ENCODE measurements at places on chromosomes 1 and 21. TPM values are rescaled to one million over a fixed set of nuclear protein-coding genes. Genes with fewer than 3 reads are reported as not detected.

IL19 gene
- polyA plus RNA-seq = not detected

MMEL1 gene
- 4.2 TPM for polyA plus RNA-seq

UQCRHL gene
- 3.5 TPM for polyA plus RNA-seq

DESI2 gene
- polyA plus RNA-seq = 22.1 TPM

SEMA6C gene
- polyA plus RNA-seq = 13.7 TPM

CRYZL1 gene
- polyA plus RNA-seq = 29.7 TPM

DNA sequence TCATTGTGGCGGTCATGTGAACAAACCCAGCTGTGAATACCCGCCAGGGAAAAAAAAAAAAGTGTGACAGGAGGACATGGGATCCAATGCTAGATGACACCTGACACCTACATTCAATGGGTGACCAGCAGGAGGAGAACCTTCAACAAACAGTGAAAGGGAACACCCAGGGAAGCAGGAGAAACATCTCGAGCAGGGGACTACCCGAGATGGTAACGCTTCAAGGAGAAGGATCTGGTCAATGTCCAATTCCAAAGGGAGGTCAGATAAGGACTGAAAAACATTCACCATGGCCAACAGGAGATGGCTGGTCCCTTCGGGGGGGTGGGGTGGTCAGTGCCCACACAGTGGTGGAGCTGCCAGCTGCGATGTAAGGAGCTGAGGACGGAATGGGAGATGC is 46.3 kb downstream of the PTPN14 start:
- DNase-seq = no peak

- no peak for DNase-seq
Observed at GRCh38 chr1:157356601-157357000, 195.7 kb downstream of the FCRL5 start.

DNA sequence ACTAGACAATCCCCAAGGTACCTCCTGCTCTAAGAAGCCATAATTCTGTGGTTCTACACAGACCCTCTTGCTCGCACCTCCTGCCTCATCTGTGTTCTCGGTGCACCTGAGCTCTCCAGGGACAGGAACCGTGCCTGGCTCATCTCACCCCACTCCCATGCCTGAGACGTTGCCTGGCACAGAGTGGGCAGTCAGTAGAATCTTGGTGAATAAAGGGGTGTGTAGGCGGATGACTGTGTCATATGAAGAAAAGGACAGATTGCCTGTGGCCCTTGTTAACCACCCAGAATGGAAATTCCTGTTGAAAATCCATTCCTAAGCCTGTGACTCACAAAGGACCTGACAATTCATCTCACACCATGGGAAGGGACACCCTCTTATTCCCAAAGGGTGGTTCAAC is 92.9 kb downstream of the KCNN3 start:
- DNase-seq = no peak

GRCh38 chr1:111161843-111162487 is 21.9 kb downstream of the CEPT1 start:
- no peak for DNase-seq

DNA sequence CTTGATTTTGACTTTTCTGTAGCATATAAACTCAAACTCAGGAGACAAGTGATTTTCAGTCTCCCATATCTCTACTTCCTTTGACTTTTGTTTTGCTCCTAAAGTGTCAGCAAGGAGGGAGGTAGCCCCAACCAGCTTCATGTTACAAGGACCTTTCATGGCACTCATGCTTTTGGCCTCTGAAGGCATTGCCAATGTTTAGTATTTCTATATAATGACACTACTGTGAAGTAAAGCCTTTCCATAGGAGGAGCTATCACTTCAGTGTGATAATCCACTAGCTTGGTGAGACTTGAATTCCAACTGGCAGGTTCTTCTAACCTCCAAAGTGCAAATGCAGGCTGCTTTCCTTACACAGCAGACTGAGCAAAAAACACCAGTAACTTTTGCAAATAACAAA is 14.4 kb downstream of the COLGALT2 start:
- no peak for DNase-seq

DNA sequence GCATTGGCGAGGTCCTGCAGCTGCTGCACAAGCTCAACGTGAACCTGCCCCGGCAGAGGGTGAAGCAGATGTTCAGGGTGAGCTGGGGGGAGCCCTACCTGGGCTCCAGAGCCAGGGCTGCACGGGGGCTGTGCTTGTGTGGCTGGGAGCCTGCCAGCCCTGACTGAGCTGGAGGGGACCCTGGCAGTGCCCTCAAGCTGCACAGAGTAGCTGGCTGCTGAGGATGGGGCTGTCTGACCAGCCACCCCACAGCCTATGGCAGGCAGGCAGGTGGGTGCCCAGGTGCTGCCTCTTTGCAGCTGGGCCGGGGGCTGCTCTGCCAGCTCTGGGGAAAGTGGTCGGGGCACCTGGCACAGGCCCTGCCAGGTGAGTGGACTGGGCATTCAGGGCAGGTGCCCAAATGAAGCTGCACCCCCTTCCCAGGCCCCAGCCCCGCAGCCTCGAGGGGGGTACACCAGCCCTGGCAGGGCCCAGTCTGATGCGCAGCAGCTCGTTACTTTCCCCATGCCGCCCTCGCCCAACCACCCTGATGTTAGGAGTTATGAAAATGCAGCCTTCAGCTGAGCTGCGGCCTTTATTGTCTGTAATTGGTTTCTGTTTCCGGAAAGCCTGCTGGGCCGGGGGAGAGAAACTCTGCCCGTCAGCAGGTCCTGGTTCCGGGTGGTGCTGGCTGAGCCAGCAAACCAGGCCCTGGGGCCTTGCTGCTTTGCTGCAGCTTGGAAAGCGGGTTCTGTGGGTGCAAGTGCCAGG is 4.3 kb downstream of the PLCH2 start:
- no peak for DNase-seq

DNA sequence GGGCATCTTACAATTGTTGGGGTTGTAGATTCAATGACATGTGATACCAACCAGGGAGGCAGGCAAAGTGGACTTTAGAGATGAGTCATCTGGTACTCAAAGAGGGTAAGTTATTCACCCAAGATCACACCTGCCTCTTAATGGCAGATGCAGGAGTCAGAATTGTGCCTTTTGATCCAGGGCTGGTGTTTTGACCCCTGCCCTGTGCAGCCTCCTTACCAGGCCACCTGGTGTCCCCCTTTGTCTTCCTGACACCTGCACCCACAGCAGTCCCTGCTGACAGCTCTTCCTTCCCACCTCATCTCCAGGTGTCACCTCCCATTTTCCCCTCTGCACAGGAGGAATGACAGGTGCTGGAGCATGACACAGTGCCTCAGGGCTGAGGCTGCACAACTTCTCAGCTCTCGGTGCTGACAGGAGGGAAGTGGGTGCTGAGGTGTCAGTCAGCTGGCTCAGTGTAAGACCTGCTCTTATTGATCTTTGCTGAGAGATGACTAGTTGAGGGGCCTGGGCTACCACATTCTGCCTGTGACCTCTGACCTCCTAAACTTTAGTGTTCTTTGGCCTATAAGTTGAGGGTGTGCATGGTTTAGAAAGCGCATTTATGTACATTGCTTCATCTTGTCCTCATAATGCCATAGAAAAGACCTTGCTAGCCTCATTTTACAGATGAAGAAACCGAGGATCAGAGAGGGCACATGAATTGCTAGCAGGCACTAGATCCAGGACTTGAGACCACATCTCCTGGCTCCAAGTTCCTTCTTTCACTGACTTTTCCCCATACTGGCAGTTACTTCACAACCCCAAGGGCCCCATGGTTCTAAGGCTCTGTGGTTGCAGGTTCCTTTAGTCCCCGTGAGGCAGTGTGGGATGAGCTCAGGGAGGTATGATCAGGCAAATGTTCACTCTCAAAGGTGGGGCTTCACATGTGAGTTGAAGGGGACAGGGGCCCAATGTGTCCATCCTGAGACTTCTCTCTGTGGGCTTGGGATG is 31.3 kb downstream of the CACNA1E start:
- no peak for DNase-seq

DNA sequence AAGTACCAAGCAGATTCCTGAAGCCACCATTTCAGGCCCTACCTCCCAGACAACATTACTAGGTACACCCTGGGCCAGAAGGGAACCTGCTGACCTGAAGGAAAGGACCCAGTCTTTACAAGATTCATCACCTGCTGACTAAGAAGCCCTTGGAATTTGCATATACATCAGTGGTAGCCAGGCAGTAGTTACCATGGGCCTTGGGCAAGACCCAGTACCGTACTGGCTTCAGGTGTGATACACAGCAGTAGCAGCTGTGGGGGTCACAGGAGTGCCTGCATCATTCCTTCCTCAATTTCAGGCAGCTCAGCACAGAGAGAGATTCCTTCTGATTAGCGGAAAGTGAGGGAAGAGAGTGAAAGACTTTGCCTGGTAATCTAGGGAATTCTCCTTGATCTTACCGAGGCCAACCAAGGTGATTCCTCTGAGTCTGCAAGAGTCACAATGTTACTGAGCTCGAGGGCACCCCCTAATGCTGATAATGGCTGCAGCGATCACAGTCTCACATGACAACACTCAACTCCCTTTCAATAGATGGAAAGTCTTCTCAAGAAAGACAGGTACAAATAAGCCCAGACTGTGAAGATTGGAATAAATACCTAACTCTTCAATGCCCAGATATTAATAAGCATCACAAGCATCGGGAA is 22.0 kb upstream of the UHMK1 start:
- no peak for DNase-seq

- no peak for DNase-seq
Observed at GRCh38 chr1:212089560-212090163, 54.1 kb downstream of the DTL start.

DNA sequence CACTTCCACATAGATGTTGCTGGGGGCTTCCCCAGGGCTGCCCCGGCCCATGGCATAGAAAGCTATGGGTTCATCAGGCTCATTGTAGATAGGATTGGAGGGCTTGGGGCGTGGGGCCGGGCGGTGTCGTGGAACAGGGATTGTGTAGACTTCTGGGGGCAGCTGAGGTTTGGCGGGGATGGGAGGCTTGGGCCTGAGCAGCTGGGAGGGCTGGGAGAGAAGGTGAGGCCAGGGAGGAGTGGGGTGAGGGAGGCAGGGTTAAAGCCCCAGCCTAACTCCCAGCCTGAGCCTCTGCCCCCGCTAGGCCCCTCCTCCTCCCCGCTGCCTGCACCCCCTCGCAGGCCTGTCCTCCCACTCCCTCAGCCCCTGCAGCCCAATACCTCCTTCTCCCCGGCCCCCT is 7.4 kb downstream of the SH2D2A start:
- DNase-seq = no peak

DNA sequence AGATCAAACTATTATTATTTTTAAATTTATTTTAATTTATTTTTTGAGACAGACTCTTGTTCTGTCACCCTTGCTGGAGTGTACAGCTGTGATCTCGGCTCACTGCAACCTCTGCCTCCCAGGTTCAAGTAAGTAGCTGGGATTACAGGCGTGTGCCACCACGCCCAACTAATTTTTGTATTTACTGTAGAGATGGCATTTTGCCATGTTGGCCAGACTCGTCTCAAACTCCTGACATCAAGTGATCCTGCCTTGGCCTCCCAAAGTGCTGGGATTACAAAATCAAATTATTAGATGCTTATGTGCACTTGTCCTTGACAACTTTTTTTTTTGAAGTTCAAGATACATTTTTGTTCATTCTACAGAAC is 15.4 kb downstream of the LIN9 start:
- DNase-seq = no peak

DNA sequence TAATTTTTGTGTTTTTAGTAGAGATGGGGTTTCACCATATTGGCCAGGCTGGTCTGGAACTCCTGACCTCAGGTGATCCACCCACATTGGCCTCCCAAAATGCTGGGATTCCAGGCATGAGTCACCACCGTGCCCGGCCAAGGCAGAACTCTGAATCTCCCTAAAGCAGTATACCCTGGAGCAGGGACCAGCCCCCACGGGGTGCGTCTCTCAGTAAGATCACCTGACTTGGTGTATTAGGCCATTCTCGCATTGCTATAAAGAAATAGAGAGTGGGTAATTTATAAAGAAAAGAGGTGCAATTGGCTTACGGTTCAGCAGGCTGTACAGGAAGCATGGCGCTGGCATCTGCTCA is 14.2 kb downstream of the DFFB start:
- DNase-seq = no peak

GRCh38 chr1:41357451-41358101 is 3.7 kb upstream of the FOXO6 start:
- no peak for DNase-seq

- DNase-seq = no peak
Observed at GRCh38 chr1:114473796-114474195, 37.2 kb downstream of the TRIM33 start.

Data from urinary bladder (tissue), 4 donors.